NCI-H2171 treated with DMSO at 0.1 percent for 48 hours (cell line): ENCODE measurements at places on chromosomes 12 and 14.

DNA sequence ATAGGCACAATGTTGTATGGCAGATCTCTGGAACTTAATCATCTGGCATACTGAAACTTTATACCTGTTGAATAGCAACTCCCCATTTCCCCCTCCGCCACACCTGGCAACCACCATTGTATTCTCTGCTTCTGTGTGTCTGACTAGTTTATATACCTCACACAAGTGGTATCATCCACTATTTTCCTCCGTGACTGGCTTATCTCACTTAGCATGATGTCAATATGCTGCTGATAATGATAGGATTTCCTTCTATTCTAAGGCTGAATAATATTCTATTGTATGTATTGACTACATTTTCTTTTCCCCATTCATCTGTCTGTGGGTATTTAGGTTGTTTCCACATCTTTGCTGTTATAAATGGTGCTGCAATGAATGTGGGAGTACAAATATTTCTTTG, 21.5 kb downstream of the BRMS1L start:
- peak; percentile 10 for DNase-seq

DNA sequence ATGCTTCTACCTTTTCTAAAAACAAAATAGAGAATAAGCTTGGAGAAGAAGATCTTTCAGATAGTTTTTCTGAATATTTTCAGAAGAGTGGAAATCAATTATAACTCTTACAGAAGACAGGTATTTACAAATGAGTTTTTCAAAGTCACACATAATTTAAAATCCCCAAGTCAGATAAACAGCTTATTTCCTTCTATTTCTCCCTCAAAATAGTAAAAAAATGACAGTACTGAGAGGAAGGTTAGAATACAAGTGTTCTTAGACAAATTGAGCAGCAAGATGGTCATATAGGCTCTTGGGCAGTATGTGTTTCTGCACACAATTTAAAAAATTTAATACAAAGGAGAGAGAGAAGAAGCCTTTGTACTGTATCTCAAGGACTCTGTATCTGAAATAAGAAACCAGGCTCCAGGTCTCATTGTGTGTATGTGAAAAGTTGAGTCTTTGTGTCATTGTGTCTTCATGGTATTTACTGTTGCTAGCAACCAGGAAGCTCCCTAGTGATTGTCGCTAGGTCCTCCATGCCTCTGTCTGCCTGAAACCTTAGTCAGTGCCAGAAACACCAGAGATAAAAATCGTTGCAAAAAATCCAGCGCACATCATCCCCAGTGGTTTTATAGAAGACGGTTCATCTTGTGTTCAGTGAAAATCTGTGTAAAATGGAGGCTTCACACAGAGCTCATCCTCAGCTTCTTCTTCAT, 12.9 kb upstream of the TUBA1A start:
- DNase-seq = peak; percentile 77

GRCh38 chr14:69808919-69809808, 12.1 kb upstream of the SLC10A1 start:
- DNase-seq = no peak

DNA sequence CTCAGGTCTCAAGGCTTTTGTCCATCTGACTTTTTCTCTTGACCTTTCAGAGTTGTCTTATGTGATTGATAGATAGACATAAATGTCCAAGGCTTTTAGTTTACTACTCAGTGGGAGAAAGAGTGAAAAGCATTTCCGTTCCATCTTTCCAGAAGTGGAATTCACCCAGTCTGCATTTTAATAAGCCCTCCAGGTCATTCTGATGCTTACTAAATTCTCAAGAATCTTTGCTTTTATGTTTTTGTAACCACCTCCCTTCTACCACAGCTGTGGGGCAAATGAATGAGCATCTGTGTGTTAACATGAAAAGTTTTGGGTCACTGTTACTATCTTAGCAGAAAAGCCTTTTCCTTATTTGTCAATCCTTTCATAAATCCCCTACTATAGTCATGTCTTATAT, 251.4 kb downstream of the LRIG3 start:
- DNase-seq = no peak

- peak; percentile 67 for DNase-seq
Observed at GRCh38 chr14:56490379-56490778, 89.2 kb upstream of the TMEM260 start.
